HCT116 (cell line): ENCODE measurements at places on chromosomes 16 and 17. TPM values are rescaled to one million over a fixed set of nuclear protein-coding genes. Genes with fewer than 3 reads are reported as not detected.

- H3K4me1 ChIP-seq, result peaks cover 10% of the 10 kb centered on the region
- DNase-seq, result no peak
- peaks cover 22% of the 10 kb centered on the region for H3K27me3 ChIP-seq
- H3K4me3 ChIP-seq, result no peak overlapping the region
- no peak overlapping the region for H3K27ac ChIP-seq
- no peaks in the 10 kb centered on the region for H3K36me3 ChIP-seq
Observed at GRCh38 chr17:74117999-74118421, 85.5 kb upstream of the RPL38 start.

Gene TSC2
- 74.1 TPM for total RNA-seq

Gene HOXB2
- total RNA-seq, result 2.0 TPM

- peaks cover 10% of the 10 kb centered on the region for H3K4me1 ChIP-seq
- peaks cover 79% of the 10 kb centered on the region for H3K36me3 ChIP-seq
- no peak overlapping the region for H3K4me3 ChIP-seq
- H3K27me3 ChIP-seq, result no peaks in the 10 kb centered on the region
Observed at GRCh38 chr17:50071692-50072091, 15.8 kb downstream of the ITGA3 start.

- H3K27ac ChIP-seq, result no peak overlapping the region
- H3K27me3 ChIP-seq, result no peaks in the 10 kb centered on the region
- no peak overlapping the region for H3K4me3 ChIP-seq
- DNase-seq, result no peak
- H3K36me3 ChIP-seq, result no peaks in the 10 kb centered on the region
Observed at GRCh38 chr17:73348018-73348828, 36.4 kb upstream of the CDC42EP4 start.

GRCh38 chr17:57999496-58000017 is 7.5 kb downstream of the SRSF1 start:
- peak; percentile 80 for DNase-seq
- H3K4me3 ChIP-seq, result no peak overlapping the region
- no peaks in the 10 kb centered on the region for H3K27me3 ChIP-seq
- peaks cover 61% of the 10 kb centered on the region for H3K36me3 ChIP-seq

Gene ALOX12
- total RNA-seq, result not detected

Gene NPIPA2
- 3.1 TPM for total RNA-seq

Gene SEZ6L2
- 49.3 TPM for total RNA-seq

DNA sequence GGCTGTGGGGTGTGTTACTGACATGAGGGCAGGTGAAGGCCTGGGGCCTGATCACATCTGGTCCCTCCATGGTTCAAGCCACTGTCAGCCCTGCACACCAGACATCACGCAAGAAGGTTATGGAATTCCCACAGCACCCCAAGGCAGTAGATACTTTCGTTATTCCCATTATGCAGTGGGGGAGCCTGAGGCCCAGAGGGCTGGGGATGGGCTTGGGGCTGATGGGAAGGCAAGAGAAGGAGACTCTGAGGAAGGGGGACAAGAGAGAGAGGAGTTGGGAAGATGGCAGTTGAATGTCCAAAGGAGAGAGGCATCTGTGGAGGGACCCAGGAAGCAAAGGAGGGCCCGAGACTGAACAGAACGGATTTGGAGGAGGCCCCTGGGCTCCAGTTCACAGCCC is 34.7 kb downstream of the TRPV2 start:
- no peak overlapping the region for H3K27ac ChIP-seq
- no peak for DNase-seq
- no peak overlapping the region for H3K4me3 ChIP-seq
- H3K36me3 ChIP-seq, result peaks cover 30% of the 10 kb centered on the region; the same call in 1 of the 2 replicates

DNA sequence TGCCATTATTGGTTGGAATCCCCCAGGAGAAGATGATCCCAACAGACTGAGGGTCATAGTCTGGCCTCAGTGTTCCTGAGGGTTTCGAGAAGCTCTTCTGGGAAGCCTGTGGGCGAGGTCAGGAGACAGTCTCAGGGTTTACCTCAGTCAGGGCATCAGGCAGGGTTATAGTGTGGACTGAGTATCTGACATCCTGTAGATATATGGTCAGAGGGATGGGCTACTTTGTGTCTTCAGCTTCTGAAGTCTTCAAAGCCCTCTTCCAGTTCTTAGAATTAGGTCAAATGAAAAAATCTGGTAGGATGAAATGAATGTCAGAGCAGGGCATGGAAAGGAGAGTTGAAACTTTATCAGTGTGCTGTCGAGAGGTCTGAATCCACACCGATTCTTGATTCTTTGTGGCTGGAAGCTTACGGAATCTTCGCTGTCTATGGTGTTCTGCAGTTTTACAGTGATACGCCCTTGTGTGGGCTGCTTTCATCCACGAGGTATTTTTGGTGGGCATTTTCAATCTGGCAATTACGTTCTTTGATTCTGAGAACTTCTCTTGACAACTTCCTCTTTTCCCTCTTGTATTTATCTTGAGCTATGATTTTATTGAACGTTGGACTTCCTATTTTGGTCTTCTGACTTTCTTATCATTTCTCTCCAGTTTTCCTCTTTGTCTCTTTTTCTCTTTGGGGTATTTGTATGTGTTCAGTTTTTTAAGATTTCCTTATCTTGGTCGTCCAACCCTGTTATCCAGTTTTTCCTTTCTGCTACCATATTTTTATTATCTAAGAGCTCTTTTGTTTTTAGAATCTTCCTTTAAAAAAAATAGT is 30.4 kb downstream of the BPTF start:
- no peak overlapping the region for H3K27ac ChIP-seq
- H3K27me3 ChIP-seq, result no peaks in the 10 kb centered on the region
- H3K4me1 ChIP-seq, result no peaks in the 10 kb centered on the region
- H3K36me3 ChIP-seq, result peaks cover 6% of the 10 kb centered on the region

Gene CHST5
- 0.32 TPM for total RNA-seq

GRCh38 chr16:58196898-58197313 is 1.0 kb downstream of the CSNK2A2 start:
- peaks cover 35% of the 10 kb centered on the region for H3K36me3 ChIP-seq
- DNase-seq, result no peak
- H3K4me3 ChIP-seq, result peak overlapping the region; percentile 96
- H3K27ac ChIP-seq, result no peak overlapping the region

GRCh38 chr17:17599965-17600364 is 8.5 kb upstream of the PEMT start:
- no peak overlapping the region for H3K4me3 ChIP-seq
- no peaks in the 10 kb centered on the region for H3K4me1 ChIP-seq
- DNase-seq, result no peak
- no peak overlapping the region for H3K27ac ChIP-seq

DNA sequence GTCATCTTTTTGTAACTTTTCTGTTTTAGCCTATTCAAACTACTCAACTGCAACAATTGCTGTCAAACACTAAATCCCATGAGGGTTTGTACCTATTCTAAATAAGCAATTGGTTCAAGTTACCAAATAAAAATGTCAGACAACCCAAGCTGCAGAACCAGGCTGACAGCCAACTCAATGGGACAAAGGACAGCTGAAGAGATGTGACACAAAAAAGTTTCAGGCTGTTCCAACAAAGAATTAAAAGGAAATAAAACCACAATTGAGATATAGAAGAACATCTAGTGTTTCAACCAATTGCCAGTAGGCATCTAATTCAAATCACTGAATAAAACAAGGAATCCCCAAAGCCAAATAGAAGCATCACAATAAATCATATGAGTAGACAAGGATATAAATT is 49.3 kb downstream of the GRB7 start:
- H3K36me3 ChIP-seq, result no peaks in the 10 kb centered on the region
- DNase-seq, result no peak
- H3K4me1 ChIP-seq, result peaks cover 6% of the 10 kb centered on the region; the same call in 1 of the 2 replicates
- no peak overlapping the region for H3K27ac ChIP-seq
- no peaks in the 10 kb centered on the region; the same call in 1 of the 2 replicates for H3K27me3 ChIP-seq

Gene PIRT
- not detected for total RNA-seq

DNA sequence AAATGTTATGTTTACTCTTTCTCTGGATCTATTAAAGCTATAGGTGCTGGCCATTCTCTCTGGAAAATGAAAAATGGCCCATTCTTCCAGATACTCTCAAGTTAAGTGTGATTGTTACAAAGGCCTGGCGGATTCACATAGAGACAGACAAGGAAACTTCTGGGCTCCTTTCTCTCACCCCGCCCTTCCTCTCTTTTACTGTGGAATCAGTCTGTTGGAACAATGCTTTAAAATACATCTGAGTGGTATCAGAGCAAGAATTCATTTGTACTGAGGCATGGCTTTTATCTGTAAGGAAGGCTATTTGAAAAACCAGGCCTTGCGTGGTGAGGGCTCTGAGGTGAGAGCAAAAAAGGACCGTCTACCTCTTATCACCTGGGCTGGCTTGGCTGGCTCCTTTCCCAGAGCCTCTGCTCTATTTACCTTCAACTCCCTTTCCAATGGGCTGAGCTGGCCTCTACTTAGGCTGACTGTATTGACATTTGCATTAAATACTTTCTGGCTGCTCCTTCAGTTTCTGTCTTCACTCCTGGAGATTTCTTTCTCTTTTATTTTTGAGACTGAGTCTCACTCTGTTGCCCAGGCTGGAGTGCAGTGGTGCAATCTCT is 274.0 kb downstream of the PHKB start:
- DNase-seq, result no peak
- H3K27ac ChIP-seq, result no peak overlapping the region
- H3K36me3 ChIP-seq, result no peaks in the 10 kb centered on the region

DNA sequence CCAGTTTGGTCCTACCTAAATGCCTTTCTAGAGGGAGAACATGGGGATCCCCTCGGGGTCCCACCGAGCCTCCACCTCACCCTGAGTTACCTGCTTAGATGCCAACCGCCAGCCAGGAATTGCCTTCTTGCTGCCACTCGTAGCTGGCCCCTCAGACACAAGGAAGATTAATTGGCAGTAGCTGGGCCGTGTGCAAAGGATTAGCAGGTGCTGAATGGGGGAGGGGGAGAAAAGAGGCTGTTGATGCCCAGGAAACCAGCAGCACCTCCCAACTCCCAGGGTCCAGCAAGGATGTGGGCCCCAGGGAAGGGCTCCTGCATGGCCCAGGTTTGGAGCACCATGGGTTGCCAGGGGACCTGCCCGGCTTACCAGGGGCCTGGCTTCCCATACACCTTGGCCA is at the start of gene CNGB1:
CNGB1 (minus strand) TSS at position 159 of the 400 bp plus-strand sequence. CDS start 3,842 bp downstream, outside the sequence.
- H3K36me3 ChIP-seq, result no peaks in the 10 kb centered on the region
- H3K4me3 ChIP-seq, result no peak within 1 kb of the TSS
- no peaks in the 10 kb centered on the region for H3K4me1 ChIP-seq

DNA sequence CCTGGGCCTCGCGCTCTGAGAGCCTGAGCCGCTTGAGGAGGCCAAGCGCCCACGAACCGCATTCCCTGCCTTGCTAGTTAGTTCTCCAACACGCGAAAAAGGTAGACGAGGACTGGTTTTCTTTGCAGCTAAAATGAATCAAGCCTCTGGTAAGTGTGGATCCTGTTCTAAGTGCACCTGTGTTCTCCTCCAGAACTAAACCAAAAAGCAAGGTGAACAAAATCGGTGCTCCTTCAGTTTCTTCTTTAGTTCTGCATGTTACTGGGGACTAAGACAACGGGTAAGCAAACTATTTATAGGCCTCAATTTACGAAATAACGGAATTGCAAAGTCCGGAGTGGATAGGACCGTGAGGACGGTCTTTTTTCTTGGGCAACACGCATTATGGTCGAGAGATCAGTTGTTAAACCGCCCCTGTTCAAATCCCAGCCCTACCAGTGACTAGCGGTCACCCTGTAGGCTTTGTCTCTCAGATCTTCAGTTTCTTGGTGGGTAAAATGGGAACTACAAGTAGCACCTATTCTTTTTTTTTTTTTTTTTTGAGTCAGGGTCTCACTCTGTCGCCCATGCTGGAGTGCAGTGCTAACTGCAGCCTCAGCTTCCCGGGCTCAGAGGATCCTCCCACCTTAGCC is 993 bp upstream of the ANKRD11 start:
- H3K4me3 ChIP-seq, result peak overlapping the region; percentile 54
- no peak for DNase-seq
- peak overlapping the region; percentile 65 for H3K27ac ChIP-seq
- no peaks in the 10 kb centered on the region for H3K36me3 ChIP-seq
- peaks cover 48% of the 10 kb centered on the region for H3K4me1 ChIP-seq

Gene GEMIN4
- total RNA-seq, result 53.2 TPM

Gene RUNDC3A
- total RNA-seq, result 0.61 TPM

DNA sequence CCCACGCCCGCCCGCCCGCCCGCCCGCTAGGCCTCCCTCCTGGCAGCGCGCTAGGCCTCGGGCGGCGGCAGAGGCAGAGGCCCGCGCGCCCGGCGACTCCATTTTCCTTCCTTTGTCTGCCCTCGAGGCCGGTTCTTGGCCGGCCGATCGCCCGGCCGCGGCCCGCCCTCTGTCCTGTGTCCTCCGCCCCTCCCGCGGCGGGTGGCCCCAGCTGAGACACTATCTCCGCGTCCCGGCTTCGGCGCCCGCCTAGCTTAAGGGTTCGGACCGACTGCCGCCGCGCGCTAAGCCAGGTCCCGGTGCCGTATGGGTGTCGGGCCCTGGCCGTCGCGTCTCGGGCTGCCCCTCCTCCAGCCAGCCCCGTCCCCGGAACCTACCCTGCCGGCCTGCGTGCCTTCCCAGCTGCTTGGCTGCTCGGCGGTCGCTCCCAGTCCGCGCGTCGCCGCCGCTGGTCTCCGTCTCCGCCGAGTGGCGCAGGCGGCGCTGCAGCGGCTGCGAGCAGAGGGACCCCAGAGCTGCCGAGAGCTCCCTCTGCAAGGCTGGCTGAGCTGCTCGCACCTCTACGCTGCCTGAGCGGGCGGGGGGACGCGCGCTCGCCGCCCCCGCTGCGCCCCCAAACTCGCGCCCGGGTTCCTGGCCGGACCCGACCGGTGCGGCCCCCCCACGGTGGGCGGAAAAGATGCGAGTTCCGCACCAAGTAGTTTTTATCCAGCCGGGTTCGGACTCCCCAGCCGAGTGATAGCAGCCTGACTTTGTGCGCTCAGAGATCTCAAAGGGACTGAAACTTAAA is 787 bp downstream of the CTCF start:
- H3K4me3 ChIP-seq, result peak overlapping the region; percentile 99
- H3K4me1 ChIP-seq, result peaks cover 26% of the 10 kb centered on the region
- H3K27me3 ChIP-seq, result no peaks in the 10 kb centered on the region
- no peaks in the 10 kb centered on the region for H3K36me3 ChIP-seq
- peak overlapping the region; percentile 100 for H3K27ac ChIP-seq

Gene HOXB1
- total RNA-seq, result not detected

Gene ENPP7
- total RNA-seq, result not detected

- no peaks in the 10 kb centered on the region for H3K36me3 ChIP-seq
- H3K27me3 ChIP-seq, result no peaks in the 10 kb centered on the region
- peaks cover 3% of the 10 kb centered on the region; the same call in 1 of the 2 replicates for H3K4me1 ChIP-seq
Observed at GRCh38 chr17:80588702-80589383, 44.2 kb downstream of the RPTOR start.
